ENCODE measurements at places on chromosomes 11 and 22.

GRCh38 chr11:44994753-44995152, 44.1 kb upstream of the TP53I11 start:
- peak; percentile 43 for DNase-seq

DNA sequence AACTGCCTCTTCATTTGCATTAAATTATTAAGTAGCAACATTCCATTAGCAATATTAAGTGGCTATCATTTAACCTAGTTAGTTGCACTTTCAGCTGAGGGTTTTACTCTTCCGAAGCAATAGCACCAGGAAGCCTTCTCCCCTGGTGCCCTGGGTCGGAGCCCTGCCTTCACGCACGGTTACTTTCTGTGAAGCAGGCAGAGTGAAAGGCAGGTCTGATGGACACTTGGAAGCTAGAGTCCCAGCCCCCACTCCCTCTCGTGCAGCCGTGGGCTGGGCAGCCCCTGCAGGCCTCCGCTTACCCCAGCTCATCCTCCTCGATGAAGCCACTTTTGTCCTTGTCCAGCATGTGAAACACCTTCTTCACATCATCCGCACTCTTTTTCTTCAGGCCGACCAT, 2.0 kb downstream of the PVALB start:
- DNase-seq = no peak

- no peak for DNase-seq
Observed at GRCh38 chr22:31075961-31076360, 5.2 kb upstream of the SMTN start.

DNA sequence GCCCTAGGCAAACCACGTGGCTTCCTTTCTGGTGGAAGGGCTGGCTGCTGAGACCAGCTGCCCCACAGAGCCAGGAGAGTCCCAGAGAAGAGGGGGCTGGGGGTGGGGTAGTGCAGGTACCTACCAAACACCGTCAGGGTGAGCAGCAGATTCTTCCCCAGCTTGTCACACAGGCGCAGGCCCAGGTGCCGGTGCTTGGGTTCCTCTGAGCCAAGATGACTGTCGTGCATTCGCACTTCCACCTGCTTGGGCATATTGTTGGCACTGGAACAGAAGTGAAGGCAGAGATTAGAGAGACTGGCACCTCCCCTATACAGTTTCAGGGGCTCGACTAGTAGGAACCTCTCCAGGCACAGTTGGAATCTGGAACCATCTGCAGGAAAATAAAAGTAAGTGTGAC, 102.1 kb downstream of the SLC1A2 start:
- no peak for DNase-seq

- no peak for DNase-seq
Observed at GRCh38 chr22:29206372-29207242, 911 bp downstream of the EMID1 start.

- DNase-seq = peak; percentile 21
Observed at GRCh38 chr22:26848244-26848920, 191.0 kb downstream of the MIAT start.

GRCh38 chr11:131540676-131541075, 170.3 kb downstream of the NTM start:
- DNase-seq = no peak

DNA sequence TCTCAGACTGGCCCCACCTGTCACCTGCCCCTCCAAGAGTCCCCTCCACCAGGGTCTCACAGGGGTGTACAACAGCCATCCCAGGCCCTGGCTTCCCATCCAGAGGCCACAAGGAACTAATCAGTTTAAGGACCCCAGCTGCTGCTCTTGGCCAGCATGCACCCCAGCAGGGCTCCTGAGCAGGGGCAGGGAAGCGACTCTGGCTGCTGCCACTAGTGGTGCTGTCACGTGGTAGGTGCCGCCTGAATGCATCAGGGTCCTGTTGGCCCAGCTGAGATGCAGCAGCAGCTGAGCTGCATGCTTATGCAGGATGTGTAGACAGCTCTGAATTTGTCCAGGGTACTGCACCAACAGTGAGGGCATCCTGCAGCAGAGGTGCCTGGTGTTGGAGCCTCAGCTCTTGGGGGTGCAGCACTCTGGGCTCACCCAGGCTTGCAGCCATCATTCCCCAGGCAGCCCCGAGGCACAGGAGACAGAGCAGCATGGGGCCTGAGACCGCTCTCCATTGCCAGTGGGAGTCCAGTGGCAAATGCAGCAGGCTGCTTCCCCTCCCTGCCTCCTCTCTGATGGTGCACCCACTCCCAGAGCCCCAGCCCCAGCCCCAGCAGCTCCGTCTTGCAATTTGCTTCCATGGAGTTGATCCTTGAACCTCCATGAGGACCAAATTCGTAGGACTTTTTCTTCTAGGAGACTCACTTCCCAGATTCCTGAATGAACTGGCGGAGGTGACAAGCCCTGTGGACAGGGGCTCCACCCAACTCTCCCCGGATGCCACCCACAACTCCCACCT, 98.7 kb downstream of the MPPED1 start:
- no peak for DNase-seq

GRCh38 chr11:9139628-9140357, 48.4 kb upstream of the SCUBE2 start:
- no peak for DNase-seq

- DNase-seq = no peak
Observed at GRCh38 chr11:61193596-61193995, 9.7 kb upstream of the PGA3 start.
